GM10248 (cell line): ENCODE measurements at places on chromosomes 16 and 17.

GRCh38 chr16:84648595-84649510, 542 bp downstream of the KLHL36 start:
- peak; percentile 84 for DNase-seq

- DNase-seq, result no peak
Observed at GRCh38 chr16:8107296-8107695, 483.0 kb downstream of the TMEM114 start.

DNA sequence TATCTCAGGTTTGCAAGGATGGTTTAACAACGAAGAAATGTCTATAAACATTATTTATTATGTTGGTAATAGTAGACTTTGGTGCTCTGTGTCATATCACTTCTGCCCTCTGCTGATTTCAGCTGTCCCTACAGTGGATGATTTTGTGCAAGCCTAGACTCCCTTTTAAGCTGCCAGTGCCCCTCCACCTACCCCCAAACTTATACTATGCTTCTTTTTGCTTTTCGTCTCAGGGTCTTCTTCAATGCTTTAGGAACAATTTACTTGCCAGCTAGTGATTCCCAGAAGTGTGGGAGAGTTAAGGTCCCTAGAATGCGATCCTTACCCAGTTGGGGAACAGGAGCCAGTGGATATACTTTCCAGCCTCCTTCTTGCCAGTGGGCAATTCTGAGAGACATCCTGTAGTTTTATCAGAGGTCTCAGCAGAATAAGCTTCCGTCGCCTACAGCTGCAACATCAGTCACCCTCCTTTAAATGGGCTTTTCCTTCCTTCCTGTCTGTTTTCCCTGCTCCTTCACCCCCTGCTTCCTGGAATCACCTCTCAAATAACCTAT, 4.1 kb downstream of the ICAM2 start:
- no peak for DNase-seq

DNA sequence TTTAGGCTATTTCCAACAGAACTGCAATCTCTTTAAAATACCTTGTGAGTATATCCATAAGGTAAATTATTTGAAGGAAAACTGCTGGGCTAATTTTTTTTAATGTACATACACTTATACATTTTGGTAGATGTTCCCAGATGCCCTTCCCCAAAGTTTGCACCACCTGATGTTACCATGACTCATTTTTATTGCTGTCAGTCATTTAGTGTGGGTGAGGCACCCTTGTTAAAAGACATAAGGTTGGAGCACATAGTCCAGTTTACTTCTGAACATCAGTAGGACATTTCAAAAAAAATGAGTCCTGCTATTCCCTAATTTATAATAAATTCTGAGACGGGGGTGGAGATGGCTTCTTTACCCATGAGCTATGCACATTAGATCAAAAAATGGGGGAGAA, 138.6 kb downstream of the RBFOX1 start:
- no peak for DNase-seq

DNA sequence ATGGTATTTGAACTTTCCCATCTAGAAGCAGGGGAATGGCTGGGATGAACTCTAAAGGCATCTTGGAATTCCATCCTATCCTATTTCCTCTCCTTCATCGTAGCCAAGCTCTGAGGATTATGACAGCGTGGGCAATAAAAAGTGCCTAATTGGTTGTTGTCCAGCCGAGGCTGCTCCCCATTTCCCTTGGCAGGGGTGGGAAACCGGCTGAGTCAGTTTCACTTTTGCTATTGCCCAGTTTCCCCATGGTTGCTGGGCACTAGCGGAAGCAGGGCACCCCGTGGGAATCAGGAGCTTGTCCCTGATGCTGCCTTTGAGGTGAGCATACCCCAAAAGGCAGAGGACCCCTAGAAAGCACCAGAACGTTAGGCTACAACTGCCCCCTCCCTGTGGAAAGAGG, 13.8 kb upstream of the SP2 start:
- no peak for DNase-seq

- no peak for DNase-seq
Observed at GRCh38 chr16:48961546-48961945, 320.1 kb downstream of the CBLN1 start.
